NCI-H226 (cell line): ENCODE measurements at places on chromosomes 12 and 14.

DNA sequence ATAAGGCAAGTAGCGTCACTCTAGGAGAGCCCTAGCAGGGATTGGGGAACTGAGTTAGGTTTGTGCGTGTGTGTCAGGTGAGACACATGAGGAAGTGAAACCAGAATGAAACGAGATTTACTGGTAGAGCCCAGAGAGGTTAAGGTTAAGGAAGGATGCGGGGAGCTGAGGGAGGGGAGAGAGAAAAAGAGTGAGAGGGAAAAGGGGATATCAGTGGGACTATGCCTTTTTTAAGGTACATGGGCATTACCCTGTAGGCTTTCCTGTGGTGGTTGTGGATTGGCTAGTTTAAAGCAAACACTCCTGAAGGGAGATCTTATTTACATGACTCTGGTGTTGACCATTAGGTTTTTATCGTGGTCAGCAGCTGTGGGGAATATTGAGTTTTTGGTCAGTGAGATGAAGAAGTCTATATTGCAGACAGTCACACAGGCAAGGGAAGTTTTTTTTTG is 13.9 kb downstream of the ZDHHC17 start:
- no peak for DNase-seq

- no peak for DNase-seq
Observed at GRCh38 chr12:101671157-101671791, 26.2 kb upstream of the CHPT1 start.

- DNase-seq = no peak
Observed at GRCh38 chr14:55097881-55098560, 31.0 kb upstream of the LGALS3 start.

DNA sequence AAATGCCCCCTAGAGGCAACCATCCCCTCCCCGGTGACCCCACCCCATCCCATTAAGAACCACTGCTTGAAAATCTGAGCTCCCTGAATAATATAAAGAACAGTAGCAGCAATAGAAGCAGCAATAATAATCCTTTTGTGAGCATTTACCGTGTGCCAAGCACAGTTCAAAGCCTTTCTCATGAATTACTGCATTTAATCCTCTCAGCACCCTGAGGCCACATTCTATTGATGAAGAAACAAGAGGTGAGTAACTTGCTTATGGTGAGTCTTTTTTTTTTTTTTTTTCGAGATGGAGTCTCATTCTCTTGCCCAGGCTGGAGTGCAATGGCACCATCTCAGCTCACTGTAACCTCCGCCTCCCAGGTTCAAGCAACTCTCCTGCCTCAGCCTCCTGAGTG is 65.0 kb downstream of the KCNK10 start:
- DNase-seq = no peak

DNA sequence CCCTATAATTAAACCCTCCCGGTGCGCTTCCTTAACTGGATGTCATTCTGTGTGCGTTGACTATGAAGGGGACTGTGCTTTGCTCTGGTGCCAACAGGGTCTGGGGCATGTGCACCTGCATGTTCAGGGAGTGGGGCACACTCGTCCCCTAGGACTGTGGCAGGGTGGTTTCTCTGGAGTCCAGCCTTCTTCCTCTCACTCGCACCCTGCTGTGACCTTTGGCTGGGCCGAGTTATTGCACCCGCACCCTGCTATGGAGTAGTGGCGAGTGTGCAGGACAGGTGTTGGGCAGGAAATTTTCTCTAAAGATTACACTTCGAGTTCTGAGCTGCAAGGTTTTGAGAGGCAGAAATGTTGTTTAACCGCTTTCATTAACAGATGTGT is 138.9 kb downstream of the PLXNC1 start:
- DNase-seq = no peak

- no peak for DNase-seq
Observed at GRCh38 chr14:23460960-23461359, 8.5 kb upstream of the NGDN start.
